Islet precursor cell (in vitro differentiated cells): ENCODE measurements at places on chromosomes 3 and 15.

- no peak for DNase-seq
Measured at GRCh38 chr3:64650715-64651114, 37.1 kb downstream of the ADAMTS9 start.

DNA sequence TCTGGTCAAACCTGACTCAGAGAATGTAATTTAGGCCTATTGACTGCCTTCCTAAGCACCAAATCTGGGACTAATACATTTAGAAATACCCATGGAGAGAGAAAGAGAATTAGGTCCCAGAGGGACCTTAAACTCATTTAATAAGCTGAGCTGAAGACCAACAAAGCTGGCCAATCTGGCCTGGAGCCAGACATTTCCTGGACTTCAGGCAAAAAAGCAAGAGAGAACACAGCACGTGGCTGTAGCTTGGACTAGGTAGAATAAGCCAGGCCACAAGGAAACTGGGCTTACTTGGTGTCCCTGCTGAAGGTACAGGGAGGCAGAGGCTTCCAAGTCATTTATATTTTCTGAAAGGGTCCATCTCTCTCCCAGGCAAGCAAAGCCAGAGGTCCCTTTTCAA, 88.1 kb downstream of the RTP4 start:
- DNase-seq: no peak

DNA sequence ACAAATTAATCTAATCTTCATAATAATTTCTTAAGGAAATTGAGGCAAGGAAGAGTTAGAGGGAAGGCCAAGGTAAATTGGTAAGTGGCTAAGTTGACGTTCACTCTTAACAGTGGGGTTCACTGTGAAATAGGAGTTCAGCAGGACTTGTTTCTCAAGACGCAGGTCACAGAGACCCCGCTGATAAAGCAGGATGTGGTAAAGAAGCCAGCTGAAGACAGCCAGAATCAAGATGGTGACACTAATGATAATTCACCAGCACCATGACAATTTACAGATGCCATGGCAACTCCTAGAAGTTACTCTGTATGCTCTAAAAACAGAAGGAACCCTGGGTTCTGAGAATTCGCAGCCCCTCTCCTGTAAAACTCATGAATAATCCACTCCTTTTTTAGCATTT, 100.1 kb upstream of the CTDSPL start:
- DNase-seq: no peak

DNA sequence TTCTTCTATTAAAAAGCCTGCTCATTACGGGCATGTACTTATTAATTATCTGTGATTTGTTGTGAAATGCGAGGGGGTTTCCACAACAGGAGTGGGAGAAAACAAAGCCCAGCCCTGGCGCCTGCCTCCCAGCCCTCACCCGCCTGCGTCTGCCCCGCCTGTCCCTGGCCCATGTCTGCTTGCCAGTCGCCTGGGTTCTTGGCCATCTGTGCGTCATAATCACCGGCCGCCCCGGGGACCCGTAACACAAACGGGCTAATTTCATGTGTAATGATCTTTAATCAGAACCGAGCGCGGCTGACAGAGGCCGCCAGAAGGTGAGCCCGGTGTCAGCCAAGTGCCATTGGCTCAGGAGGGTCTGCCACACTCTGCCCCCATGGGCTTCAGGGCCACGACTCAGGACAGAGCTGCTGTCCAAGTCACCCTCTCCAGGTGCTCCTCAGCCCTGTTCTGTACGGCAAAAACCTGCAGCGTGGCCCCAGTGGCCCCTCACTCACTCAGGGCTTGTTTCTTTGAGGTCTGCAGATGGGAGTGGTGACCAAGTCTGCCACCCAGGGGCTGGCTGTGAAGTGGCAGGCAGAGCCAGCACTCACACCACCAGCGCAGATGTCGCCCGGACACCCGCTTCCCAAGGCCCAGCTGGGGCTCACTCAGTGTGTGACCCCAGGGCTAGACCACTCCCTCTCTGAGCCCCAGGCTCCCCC, 28.8 kb upstream of the TMEM115 start:
- peak; percentile 73 for DNase-seq

DNA sequence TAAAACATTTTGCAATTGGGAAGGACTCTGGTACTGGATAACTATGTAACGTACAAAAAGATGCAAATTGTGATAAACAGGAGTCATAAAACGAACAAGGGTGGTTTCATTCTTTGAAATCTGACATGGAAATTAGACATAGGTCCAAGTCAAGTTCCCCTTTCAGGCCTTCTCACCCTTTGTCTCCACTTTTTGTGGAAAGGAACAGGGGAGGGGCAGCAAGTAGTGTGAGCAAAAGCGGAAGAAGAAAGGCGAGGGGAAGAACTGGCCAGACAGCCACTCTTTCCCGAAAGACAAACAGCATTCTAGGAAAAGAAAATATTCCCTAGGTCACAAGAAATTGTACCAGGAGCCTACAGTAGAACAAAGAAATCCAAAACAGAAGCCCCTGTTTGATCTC, 52.6 kb downstream of the MCF2L2 start:
- no peak for DNase-seq

DNA sequence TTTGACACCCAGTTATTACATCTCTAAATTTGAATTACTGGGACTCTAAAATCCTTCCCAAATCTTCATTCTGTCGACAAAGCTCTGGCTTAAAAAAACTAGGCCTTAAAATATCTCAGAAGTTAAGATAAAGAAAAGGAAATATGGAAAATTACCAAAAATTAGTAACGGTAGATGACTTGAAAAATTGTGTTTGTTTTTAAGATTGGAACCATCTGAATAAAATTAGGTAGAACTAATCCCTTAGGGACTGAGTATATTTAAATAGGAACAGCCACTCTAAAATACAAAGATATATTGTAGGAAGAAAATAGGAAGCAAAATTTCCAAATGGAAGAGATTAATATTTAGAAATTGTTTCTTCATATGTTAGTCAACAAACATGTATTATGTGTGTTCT, 45.1 kb upstream of the CHMP2B start:
- no peak for DNase-seq

GRCh38 chr3:25854214-25854613, 64.3 kb downstream of the OXSM start:
- DNase-seq: no peak

- DNase-seq: no peak
Measured at GRCh38 chr3:53331871-53332270, 15.5 kb downstream of the DCP1A start.

GRCh38 chr3:55449527-55449926, 37.6 kb downstream of the WNT5A start:
- DNase-seq: no peak

GRCh38 chr3:43190670-43191069, 84.8 kb upstream of the POMGNT2 start:
- no peak for DNase-seq

GRCh38 chr3:181793006-181793405, 81.3 kb downstream of the SOX2 start:
- no peak for DNase-seq

DNA sequence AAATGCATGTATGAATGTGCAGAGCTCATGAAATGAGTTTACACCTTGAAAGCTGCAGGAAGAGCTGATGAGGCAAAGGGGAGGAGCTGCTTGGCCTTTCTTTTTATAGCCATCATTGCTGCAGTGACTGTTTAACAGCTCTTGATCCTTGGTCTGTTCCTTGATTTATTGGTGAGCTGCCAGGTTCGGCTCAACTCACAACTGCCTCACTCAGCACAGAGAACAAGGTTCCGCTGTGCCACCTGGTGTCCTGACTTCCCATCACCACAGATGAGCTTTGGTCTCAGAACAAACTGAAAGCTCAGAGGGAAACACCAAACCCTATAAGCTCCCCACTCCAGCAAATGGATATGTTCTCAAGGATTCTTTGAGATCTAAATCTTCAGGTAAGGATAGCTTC, 626.1 kb downstream of the MAGI1 start:
- DNase-seq: peak; percentile 61

DNA sequence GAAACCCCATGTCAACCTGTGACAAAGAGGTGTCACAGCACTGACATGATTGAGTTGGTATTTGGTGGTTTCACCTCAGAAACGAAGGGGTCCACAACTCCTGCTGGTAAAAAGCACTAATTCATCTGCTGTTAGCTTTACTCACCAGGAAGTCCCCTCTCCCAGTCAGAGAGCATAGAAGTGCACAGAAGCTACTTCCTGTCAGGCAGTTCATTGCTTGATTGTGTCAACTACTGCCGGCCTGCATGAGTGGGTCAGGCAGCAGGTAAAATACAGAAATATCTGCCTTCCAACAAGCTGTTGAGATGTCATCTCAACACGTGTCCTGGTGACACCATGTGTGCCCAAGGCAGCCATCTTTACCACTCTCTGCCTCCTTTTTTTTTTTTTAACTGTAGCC, 596.6 kb upstream of the NR2F2 start:
- DNase-seq: no peak

- DNase-seq: no peak
Measured at GRCh38 chr15:27324886-27325615, 354.1 kb downstream of the GABRG3 start.

DNA sequence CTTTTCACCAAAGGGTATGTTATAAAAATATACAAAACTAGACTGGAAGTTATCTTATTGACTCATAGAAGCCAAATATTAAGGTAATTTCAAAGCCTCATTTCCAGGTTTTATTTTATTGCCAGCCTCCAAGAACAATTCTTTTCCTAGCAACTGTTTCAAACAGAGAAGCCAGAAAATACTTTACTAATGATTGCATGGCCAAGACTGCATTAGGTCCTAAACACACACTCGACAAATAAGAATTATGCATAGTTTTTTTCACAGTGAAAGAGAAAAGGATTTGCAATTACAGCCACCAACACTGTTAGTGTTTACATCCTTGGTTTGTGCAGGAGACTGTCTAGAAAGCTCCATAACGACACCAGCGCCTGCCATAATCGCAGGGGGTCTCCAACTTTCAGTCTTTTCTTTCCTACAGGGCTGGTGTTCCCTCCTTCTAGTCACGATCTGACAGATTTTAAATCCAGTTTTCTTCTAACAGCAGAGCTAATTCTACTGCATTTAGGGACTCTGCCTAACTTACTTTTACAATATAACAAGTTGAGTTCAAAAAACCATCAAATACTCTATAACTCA, 58.1 kb downstream of the CLASP2 start:
- no peak for DNase-seq

DNA sequence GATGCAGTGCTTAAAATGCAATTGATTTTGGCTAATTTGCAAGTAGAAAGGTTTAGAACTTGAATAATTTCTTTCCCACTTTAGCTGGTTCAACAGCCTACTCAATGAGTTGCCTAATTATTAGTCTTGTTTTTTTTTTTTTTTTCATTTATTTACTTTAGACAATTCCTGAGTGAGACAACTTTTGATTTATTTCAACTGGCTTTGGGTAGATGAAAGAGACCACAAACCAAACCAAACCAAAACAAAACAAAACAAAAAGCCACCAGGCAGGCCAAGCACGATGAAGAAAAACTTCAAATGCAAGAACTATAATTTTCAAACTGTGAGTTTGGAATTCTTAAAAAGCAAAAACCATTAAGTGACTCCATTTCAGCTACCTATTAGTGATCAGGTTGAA, 469.9 kb downstream of the GBE1 start:
- no peak for DNase-seq

DNA sequence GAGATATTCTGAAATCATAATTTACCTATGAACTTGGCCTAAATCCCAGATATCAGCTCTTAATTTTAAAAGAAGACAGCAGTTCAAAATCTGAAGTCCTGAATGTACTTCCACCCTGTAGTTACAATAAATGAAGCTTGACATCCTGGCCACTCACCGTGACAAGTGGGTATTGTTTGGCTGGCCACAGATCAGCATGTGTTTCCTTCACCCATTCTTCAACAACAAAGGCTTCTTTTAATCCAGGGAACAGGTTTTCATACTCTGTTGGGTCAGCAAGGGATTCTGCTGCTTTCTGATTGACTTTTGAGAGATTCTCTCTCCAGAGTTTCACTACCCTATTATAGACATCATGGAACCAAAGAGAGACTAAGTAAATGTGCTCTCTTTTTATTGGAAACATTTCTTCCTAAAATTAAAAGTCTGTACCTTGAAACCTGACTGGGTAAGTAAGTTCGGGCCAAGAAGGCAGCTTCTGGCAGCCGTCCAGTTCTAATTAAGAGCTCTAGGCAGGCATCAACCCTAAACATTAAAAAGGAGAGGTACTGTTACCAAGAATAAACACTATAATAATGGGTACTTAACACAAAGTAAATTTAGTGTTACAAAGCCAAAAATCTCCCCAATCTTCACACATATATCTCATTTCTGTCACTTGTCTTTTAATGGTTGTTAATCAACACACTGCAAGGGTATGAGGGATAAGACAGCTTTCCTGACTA, 15.2 kb downstream of the MRPS22 start:
- no peak for DNase-seq

DNA sequence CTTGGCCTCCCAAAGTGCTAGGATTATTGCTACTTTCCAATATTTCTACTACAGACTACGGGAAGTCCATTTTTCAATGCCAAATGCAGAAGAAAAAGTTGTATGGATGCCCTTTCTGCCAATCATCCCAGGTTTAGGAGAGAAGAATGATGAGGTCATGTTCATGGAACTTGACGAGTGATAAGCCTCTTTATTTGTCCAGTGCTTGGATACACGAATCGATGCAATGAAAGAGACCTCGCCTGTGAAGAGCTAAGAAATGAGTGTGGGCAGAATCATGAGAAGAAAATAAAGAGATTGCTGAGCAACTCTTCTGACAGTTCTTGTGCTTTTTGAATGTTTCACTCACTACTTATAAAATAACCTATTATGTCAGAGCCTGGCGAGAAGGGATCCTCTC, 996 bp upstream of the SLC28A1 start:
- no peak for DNase-seq

- DNase-seq: no peak
Measured at GRCh38 chr3:182180654-182181385, 469.1 kb downstream of the SOX2 start.

DNA sequence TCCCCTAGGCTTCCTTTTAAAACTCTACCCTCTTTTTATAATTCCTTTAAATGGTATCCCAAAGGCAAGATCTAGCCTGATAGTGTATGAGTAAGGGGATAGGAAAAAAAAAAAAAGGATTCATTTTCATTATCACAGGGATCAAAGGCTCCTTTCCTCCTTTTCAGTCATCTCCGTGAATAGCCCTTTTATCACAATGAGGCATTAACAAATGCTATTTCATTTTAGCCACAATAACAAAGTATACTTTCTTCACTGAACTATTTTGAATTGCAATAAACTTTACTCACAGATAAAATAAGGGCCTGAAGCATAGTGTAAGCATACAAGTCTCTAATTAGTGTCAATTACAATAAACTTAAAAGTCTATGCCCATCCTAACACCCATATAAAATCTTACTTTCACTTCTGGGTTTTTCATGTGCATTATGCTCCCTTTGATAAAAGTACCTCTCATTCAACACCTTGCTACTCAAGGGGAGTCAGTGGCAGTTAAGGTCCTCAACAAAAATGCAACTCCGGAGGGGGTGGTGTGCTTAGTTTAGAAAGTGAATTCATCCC, 8.6 kb downstream of the HIGD1A start:
- no peak for DNase-seq
